ENCODE measurements at places on chromosomes 6 and 20.

GRCh38 chr6:84441456-84441855 is 214.0 kb upstream of the CEP162 start:
- no peak for DNase-seq

DNA sequence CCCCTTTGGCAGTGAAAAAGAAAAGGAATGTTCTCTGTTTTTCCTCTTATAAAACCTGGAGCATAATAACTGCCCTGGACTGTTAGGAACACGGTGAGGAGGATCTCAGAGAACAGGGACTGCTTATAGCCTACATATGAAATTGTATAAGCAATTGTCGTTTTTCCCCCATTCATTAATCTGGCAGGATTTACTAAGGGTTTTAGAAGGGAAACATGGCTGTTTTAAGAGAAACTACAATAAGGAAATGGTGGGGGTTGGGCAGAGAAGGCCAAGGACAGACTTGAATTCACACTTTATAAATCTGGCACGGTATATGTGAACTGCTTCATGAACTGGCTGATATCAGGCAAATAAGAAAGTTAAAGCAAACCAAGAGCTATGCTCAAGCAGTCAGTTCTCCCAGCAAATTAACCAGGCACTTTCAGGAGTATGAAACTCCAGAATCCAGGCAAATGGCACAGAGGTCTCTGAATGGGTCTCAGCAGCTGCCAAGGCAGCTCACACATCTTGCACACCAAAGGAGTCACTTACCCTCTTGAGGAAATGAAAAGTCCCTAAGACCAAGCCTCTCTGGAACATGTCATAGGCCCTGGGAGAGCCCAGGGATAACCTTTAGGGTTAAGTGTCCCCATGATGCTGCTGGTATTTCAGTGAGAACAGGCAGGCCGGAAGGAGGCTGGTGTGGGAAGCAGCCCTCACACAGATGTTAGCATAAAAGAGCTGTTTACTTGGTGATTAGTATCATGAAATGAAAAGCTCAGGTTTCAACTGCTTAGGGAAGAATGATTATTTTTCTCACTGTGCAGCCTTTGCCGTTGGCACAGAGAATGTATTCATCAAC is 260.5 kb upstream of the MARCKS start:
- no peak for DNase-seq

DNA sequence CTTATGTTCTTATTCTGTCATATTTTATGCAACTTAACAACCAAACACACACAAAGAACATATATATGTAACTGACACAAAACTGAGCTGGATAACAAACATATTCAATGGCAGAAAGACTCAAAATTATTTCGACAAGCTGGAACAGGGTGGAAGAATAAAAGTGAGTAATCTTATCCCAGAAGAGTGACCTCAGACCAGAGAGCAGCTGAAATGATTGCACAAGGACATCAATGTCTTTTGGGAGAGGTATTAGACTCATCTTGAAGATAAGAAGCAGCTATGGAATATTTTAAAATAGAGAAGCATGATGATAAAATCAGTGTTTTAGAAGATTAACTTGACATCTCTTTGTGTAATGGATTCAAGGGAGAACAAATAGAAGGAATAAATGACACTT is 191.6 kb upstream of the PRDM1 start:
- DNase-seq = no peak

- DNase-seq = no peak
Measured at GRCh38 chr6:133236932-133237331, 4.2 kb upstream of the EYA4 start.

GRCh38 chr6:137820952-137821351 is 46.1 kb upstream of the TNFAIP3 start:
- DNase-seq = no peak

GRCh38 chr6:113401231-113401630 is 455.9 kb upstream of the MARCKS start:
- DNase-seq = no peak

DNA sequence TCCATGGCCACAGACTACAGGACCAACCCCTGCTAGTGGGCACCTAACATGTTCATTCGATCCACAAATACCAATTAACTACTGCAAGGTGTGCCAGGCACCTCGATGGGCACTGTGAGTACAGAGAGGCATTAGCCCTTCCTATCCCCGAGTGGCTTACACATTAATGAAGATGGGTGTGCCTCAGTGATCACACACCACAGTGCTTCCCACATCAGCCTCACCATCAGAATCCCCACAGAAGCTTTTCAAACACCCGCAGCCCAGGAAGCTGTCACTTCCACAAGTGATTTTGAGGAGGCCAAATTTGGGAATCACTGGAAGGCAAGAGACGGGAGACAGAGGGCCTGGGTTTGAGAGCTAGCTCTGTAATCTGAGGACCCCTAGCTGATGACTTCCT is 23.7 kb downstream of the EZR start:
- DNase-seq = no peak

DNA sequence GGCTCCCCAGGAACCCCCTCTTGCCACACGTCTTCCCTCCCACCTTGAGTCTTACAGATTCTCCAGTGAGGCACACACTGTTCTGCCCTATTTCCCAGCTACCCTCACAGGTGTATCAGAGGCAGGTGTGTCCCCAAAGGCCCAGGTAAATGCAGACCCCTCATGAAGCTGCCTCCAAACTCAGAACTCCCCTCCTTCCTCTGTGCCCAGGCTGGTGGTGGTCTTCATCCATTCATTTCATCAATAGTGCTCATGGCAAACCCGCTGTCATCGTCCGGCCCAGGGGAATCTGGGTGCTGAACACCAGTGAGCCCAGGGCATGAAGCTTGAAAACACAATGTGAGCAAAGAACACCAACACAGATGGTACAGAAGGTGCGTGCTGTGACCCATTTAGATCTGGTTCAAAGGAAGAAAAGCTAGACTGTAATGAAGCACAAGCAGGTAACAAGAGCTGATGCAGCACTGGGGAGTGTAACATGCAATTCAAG is 213.1 kb downstream of the SYNDIG1 start:
- no peak for DNase-seq

DNA sequence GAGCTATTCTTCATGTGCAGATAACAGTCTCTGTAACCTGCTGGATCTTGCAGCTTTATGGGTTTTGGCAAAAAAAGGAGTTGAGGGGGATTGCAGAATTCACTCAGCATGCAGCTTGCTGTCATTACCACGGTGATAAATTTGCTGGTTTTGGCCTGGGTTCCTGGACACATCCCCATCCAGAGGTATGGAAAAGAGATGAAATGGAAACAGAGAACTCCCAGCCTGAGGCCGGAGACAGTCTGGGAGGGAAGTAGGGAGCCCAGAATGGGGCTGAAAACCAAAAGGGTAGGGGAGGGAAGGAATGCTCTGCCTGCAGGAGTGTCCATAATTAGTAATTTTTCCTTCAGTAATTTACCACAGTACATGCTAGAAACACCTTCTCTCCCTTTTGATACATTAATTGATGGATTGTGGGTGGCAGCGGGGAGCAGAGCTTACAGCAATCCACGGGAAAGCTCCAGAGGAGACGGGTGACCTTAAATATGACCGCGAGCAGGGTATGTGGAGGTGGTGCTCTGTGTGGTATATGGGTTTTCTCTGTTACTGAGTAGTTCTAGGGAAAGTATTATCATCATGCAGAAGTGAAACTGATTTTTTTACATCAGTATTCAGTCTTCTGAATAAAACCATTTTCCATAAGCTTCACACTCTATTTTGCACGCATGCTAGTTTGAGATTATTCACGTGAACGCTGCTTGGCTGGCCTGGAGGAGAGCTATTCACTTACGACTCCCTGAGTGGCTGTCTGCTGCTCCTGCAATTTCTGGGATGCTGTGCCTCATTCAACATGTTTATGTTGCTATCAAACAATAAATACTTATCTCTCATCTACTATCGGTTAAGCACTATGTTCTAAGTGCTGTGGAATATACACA is 66.3 kb upstream of the KCNK16 start:
- no peak for DNase-seq

DNA sequence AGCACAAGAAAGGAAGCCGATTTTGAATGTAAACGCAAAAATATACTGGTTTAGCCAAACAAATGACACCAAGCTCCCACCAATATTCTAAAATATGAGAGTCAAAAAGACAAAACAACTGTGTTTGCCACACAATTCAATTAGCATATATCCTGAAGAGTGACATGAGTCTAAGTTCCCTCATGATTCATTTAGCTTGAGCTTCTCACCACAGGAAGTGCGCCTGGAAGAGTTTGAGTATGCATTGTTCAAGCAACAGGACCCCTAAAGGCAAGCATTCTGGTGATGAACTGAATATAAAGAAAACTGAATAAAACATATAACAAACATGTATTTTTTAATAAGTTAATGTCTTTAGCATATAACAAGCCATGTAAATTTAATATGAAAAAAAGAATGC is 115.2 kb upstream of the RUNX2 start:
- no peak for DNase-seq

GRCh38 chr20:8721098-8721497 is 347.8 kb upstream of the PLCB4 start:
- no peak for DNase-seq

DNA sequence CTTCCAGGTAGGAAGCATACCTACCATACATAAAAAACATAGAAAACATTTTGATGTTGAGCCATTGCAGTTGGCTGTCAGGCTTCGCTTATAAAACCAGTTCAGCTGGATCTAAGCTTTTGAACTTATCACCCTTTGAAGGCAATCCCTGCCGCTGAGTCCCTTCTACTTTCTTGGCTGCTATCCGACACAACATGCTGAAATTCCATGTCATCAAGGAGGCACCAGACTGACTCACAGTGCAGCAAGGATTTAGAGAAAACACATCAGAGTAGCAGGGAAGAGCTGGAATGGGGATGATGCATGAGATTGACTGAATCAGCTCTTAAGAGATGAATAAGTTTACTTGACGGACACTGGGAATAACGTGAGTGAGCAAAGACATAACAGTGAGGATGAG is 135.0 kb upstream of the MAN1A1 start:
- no peak for DNase-seq

DNA sequence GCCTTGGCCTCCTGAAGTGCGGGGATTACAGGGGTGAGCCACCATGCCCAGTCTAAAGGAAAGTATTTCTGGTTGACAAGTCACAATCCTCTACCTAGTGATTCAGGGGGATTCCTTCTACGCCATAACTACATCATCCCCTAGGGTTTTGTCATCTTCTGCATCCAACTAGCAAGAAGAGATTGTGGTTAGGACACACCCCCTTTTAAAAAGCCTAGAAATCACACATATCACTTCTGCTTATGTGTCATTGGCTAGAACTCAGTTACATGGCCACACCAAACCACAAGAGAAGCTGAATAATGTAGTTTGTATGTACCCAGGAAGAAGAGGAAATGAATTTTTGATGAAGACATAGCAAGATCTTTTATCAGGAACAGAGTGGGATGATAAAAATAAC is 14.7 kb upstream of the CHD6 start:
- no peak for DNase-seq

GRCh38 chr6:25984265-25984664 is 21.7 kb downstream of the TRIM38 start:
- DNase-seq = no peak

GRCh38 chr6:41332842-41333736 is 2.3 kb upstream of the NCR2 start:
- DNase-seq = no peak

GRCh38 chr20:36624068-36624943 is 18.7 kb downstream of the RAB5IF start:
- no peak for DNase-seq

- DNase-seq = no peak
Measured at GRCh38 chr6:42539135-42539534, 24.7 kb upstream of the UBR2 start.

- no peak for DNase-seq
Measured at GRCh38 chr6:15389084-15389764, 143.4 kb downstream of the JARID2 start.

- DNase-seq = no peak
Measured at GRCh38 chr6:38112181-38112580, 292.7 kb downstream of the ZFAND3 start.

DNA sequence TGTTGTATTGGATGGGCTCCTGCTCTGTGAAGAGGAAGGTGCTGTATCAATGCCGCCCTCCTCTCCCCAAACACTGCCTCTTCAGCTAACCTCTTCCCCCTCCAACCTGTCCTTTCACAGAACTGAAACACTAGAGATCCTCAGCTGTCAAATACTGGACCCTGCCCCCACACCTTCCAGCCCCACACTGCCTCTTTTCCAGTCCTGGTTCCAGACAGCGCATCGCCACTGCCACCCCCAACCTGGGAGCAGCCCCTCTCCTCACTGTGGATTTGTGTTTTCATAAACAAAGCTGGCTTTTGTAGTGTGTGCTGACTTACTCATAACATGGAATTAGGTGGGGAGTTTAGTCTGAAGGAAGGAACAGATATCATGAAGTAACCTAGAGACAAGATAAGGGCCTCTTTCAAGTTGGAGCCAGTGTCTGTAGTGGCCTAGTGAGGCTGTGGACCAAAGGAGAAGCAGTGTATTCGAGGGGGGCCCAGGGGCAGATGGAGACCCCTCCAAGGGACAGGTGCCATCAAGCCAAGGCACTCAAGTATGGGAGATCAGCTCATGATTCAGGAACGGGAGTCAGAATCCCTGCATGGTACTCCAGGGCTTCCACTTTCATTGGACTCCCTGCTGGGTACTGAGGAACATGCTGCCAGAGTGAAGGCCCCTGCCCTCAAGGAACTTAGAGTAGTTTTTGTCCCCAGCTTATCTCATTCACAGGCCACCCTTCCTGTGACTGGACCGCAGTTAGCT is 2.1 kb downstream of the SCUBE3 start:
- no peak for DNase-seq

DNA sequence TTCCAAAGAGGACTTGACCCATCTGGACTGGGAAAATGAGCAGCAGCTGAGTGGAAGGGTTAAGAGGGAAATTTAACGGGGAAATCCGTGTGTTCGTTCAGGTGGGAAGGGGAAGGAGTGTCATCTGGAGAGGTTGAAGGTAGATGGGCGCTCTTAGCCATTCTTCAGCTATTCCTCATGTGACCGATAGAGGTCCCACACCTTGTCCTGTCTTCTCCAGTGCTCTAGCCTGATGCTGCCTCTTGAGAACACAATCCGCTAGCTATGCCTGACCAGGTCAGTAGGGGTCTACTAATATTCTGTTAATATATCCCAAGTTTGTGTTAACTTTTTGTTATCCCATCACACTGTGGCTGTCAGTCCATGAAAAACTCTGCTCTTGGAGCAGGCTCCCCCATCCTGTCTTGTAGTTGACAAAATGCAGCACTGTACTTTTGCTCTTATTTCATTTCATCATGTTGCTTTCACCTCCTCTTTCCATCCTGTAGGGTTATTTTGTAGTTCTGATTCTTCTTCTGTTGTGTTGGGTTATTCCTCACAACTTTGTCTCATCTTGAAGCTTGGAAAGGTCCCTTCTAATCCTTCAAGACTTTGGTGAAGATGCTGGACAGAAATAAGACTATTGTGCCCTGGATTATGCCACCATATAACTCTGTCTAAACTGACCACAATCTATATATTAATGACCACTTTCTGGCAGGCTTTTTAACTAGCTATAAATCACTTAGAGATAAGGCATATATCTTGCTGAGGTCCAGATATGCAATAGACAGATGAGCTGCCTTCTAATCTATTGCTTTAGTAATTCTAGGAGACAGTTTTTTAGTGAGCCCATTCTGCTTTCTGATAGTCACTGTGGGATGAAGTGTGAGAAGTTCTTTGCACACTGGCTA is 123.4 kb upstream of the SUPT3H start:
- DNase-seq = no peak

All from stimulated activated CD4-positive, alpha-beta T cell treated with anti-CD3 and anti-CD28 coated beads, Interleukin-1b, Interleukin-23, amount 100 ng/mL, for 24 hours (primary cell).